ENCODE measurements at places on chromosomes 1 and 21.

DNA sequence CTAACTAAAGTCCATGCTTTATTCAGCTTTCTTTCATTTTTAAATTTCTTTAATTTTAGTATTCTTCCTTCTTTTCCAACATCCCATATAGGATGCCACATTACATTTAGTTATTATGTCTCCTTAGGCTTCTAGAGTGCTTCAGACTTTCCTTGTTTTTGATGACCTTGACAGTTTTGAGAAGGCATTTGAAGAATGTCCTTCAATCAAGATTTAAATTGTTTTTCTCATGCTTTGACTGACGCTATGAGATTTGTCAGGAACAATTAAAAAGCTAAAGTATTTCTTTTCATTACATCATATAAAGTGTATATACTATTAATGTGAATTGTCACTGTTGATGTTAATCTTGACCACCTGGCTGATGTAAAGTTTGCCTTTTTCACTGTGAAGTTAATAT, 173.7 kb upstream of the LYPLAL1 start:
- no peak for DNase-seq

- no peak for DNase-seq
Measured at GRCh38 chr1:6578624-6579373, 995 bp upstream of the ZBTB48 start.

DNA sequence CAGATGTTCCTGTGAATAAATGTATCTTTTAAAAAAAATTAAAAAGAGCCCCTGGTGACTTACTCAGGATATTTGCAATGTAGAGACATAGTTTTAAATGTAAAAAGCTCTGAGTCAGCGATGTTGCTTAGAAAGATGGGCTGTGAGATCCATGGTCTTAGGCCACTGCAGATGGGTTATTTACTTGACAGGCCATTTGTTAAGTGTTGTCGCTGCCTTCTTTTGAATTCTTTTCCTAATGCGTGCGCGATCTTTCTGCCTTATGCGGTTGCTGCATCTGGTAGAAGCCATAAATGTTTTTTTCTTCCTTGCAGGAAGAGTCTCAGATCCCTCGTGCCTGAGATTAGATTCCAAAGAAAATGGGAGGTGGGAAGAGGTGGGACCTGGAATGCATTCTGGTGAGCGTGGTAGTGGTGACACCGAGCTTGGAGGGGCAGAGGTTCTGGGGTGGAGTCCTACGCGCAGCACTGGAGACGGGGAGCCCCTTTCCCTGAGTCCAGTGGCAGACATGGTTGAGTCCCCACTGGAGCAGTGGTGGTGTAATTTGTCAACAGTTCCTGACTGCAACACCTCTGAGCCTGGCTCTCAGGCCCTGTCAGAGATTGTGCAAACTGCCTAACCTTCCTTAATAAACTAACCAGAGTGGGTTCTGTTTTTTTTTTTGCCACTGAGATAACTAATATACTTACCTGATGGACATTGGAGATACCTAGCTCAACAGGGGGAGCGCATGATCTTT, 197.2 kb downstream of the HHAT start:
- no peak for DNase-seq

- peak; percentile 99 for DNase-seq
Measured at GRCh38 chr1:16366722-16367257, at the start of gene SZRD1. Gene SZRD1 (plus strand): TSS chr1:16367242. CDS start chr1:16367258, 16 bp downstream.

DNA sequence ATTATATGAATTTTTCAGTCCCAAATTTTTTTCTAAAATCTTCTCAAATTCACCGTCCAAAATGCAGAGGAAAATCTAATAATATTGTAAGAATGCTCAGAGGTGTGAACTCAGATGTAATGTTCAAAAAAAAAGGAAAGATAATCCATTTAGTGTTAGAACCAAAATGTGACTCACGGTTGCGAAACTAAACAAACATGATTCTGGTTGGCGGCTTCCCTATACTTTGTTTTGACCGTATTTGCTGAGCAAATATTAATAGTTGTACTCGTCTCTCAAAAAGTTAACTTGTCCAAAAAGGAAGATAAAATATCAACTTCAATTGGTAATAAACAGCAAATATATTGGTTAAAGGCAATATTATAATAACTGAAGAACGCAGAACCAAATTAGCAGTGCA, 34.4 kb downstream of the ZSWIM5 start:
- DNase-seq: no peak

DNA sequence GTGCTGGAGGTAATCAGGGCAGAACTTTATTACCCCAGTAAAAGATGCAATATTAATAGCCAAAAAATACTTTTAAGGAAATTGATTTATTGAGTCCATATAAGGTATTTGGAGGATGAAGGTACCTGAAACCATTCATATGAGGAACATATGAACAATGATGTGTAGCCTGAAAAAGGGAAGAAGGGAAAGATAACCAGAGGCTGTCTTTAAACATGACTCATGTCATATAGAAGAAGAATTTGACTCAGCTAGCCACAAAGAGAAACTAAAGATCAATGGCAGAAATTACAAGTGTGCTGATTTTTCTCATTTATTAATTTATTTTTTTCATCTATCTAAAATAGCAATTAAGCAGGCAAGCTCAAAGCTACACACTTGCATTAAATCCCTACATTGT, 136.2 kb upstream of the DUSP10 start:
- DNase-seq: peak; percentile 62

GRCh38 chr1:96087719-96088118, 633.9 kb upstream of the PTBP2 start:
- no peak for DNase-seq

DNA sequence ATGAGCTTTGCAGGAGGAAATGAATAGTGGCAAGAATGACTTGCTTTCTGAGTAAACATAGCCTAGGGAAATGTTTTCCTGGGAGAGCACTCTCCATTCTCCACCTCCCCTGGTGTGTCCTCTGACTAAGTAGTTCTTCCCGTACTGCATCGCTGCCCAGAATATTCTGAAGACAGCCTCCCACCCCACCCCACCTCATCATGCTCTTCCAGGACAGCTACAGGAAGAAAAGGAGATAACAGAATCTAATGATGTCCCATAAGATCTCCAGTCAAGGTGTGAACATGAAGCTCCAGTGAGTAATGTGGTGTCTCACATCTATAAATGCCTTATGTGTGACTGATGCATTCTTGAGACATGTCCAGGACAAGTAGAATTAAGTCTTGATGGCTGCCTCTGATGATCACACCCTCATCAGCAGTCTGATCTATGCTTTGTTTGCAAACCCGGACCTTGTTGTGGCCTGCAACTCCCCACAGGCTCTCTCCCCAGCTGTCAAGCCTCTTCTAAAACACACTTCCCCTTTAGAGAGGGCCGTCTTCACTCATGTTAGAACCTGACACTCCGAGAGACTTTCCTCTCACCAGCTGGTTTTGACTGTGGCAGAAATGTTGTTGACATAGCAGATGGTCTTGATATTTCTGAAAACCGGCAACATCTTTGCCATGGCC, 183.0 kb downstream of the CYYR1 start:
- DNase-seq: peak; percentile 71

DNA sequence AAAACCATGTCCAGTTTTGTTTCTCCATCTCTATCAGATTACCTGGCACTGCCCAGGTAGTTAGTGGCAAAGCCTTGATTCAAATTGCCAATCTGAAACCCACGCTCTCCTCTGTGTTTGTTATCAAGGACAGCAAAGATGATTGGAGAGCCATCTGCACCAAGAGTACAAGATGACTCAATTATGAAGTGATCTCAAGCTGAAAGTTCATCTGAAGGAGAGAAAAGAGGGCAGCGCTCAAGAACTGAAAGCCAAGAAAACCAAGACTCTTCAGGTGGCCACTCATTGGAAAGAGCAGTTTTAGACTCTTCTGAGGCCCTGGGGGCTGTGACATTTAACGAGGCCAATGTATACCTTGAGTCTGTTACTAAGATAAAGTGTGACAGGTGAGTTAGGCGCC, 13.8 kb downstream of the RXRG start:
- peak; percentile 44 for DNase-seq

- no peak for DNase-seq
Measured at GRCh38 chr1:198272492-198272891, 115.7 kb downstream of the NEK7 start.

DNA sequence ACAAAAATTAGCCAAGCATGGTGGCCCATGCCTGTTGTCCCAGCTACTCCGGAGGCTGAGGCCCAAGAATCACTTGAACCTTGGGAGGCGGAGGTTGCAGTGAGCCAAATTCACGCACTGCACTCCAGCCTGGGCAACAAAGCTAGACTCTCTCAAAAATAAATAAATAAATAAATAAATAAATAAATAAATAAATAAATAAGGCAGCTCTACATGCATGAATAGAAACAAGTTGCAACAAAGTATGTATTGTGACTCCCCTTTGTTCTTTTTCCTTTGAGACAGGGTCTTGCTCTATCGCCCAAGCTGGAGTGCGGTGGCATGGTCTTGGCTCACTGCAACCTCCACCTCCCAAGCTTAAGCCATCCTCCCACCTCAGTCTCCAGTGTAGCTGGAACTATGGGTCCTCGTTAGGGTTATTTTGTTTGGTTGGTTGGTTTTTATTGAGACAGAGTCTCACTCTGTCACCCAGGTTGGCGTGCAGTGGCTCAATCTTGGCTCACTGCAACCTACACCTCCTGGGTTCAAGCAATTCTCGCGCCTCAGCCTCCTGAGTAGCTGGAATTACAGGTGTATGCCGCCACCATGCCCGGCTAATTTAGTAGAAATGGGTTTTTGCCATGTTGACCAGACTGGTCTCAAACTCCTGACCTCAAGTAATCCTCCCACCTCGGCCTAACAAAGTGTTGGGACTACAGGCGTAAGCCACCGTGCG, 8.0 kb downstream of the USP48 start:
- DNase-seq: no peak

- DNase-seq: no peak
Measured at GRCh38 chr1:39332291-39332690, 127.8 kb downstream of the MACF1 start.

GRCh38 chr1:170623171-170623570, 40.8 kb upstream of the PRRX1 start:
- DNase-seq: no peak

DNA sequence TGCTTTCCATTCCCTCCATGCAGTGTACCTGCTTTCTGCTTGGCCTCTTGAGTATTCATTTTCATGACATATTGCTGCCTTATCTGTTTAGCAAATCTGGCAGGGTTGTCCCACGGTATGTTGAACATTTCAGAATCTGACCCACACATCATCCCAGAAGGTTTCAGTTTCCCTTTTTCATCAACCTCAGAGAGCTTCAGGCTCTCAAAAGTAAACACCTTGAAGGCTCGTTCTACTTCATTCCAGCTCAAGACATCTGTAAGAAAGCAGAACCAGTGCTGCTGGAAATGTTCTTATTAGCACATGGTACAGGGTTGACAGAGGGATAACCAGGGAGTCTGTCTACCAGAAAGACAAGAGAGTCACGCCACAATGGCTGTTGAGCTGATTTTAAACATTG, 103.6 kb downstream of the SPAG17 start:
- peak; percentile 52 for DNase-seq

DNA sequence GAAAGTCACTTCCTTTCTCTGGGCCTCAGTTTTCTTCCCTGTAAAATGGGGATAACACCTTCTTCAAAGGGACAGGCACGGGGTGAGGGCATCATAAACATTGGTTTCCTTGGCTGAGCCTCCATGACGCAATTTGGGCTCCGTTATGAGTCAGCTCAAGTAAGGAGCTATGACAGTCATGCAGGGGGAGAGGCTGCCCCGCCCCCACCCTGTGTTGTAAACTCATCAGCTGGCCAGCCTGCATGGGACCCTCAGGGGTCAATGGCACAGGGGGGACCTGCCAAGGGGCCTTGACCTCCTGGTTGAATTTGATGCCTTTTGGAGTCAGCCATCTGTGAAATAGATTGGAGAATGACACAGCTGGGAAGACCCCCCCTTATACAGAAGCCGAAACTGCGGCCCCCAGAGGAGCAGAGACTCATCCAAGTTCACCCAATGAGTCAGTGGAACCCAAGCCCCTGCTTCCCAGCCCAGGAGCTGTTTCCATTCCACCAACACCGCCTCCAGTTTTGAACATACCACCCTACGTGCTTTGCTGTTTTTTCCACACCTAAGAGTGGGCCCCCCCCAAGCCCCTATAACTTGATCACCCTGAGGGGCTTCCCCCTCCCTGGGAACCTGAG, 36.8 kb upstream of the RUNX3 start:
- peak; percentile 89 for DNase-seq

Measured in GM12865 (cell line).